Right kidney (tissue), 9 donors: ENCODE measurements at places on chromosomes 1 and 21.

DNA sequence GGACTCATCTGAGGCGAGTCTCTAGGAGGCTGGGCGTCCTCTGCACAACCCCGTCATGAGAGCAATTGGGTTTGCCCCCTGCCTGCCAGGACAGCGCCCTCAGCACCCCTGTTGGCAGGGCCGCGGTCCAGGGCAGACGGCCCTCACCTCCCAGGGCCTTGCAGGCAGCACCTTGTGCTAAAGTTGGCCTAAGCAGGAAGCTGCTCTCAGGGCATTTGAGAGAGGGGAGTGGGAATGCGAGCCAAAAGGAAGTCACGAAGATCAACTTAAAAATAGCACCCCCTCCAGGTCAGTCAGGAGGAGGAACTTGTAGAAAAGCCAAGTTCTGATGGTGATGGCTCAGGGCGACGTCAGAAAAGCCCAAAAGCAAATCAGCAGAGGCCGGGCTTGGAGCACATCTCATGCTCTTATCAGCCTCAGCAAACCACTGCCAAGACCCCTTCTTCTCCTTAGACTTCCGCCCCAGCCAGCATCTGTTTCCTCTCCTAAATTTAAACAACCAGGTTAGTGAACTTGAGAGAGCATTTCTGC lies 12.6 kb upstream of the ADORA3 start:
- peak; percentile 65 for DNase-seq

DNA sequence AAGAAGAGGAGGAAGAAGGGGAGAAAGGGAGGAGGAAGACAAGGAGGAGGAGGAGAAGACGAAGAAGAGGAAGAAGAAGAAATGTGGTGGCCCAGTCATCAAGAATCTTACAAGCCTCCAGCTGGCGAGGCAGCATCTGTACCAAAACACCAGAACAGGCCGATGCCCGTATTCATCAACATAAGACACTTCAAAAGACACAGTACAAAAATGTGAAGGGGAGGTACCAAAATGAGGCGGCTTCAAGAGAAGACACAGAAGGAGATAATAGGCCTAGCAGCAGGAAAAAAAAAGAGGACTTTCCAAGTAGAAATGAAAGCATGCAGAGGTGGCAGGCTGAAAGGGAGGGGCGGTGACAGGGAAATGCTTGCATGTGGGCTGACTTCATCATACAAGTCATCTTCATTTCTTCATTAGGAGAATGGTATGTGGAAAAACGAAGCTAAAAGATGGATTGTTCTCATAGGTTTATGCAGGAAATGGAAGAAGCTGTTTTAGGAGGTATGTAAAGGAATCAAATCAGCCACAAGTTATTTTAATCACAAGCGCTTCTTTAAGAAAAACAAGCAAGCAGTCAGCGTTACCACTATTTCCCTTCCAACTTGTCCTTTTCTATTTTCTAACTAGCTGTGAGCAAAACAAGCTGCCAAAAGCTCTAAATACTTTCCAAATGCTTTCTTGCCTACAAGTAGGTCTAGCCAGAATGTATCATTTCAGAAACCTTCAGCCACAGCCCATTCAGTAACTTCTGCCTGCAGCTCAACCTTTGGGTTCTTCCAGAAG lies 192.3 kb downstream of the SLC45A1 start:
- no peak for DNase-seq

- DNase-seq: no peak
Observed at GRCh38 chr1:3014050-3014440, 7.2 kb upstream of the ACTRT2 start.

DNA sequence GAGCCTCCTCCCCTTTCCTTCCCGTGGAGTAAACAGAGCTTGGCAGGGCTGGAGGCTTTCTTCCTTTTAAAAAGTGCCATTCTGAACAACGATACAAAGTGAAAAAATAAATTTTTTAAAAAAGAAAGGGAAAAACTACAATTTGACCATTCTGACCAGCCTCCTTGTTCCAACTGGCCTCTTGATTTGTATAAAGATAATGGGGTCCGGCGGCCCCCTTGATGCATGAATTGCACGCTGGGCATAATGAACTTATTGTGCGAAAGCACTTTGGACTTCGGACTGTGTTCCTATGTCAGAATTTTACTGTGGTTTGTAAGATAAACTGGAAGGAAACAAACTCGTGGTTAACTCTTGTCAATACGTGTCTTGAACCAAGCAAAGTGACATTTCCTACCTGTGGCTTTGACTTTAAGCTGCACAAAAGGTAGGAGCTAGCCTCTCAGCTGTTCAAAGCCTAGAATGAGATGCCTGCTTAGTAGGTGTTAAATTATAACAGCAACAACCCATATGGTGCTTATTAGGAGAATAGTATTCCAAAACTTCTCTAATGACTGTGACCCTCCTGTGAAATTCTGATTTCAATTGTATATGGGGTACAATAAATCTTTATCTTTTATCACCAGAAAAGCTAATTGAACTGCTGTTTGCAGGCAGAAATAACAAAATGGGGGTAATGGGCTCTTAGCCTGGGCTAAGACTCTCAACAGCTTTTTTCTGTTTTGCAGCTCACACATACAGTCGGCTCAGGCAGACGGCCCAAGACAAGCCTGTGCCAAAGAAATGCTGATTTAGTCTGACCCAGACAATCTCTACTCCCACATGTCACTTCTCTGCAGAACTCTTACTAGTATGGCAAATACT lies 9.3 kb downstream of the IRF2BP2 start:
- peak; percentile 85 for DNase-seq

GRCh38 chr1:215044151-215044550 lies 38.4 kb upstream of the KCNK2 start:
- no peak for DNase-seq
